Sigmoid colon (tissue), 7 donors: ENCODE measurements at places on chromosomes 5 and 9. TPM values are rescaled to one million over a fixed set of nuclear protein-coding genes. Genes with fewer than 3 reads are reported as not detected.

The NNT gene
- 69.6 TPM for total RNA-seq

- no peak for DNase-seq
- H3K27ac ChIP-seq, result no peak overlapping the region
- no peaks in the 10 kb centered on the region for H3K36me3 ChIP-seq
- no peak overlapping the region for H3K4me3 ChIP-seq
Measured at GRCh38 chr5:173689737-173690360, 73.4 kb upstream of the BOD1 start.

The TMEM203 gene
- total RNA-seq, result 33.2 TPM

The IL5 gene
- not detected for total RNA-seq

DNA sequence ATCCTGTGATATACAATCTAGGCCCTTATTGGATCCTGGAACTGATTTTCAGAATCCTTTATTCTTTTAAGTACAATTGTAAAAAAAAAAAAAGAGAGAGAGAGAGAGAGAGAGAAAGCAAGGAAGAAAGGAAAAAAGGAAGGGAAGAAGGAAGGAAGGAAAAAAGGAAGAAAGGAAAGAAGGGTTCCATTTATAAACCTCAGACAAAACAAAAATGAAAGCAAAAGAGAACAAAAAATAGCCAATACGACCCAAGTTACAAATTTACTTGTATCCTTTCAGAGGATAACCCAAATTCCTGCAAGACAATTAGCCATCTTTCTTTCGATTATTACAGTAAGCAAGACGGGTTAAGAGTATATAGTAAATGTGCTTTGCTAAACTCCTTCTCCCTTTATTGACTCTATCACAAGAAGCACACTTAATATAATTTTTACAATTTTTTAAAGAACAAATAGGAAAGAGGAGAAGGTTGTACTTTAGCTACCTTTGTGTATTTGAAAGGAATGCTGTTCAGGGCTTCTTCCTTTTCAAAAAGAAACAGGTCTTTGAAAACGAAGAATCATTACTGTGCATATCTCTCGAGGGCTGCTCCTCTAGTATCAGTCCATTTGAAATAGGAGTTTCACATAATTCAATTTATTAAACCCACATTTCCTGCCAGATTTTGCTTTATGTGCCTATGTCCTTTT is 543.3 kb downstream of the RAB3C start:
- peak overlapping the region; percentile 73 for H3K27ac ChIP-seq
- H3K4me3 ChIP-seq, result peak overlapping the region; percentile 32
- H3K36me3 ChIP-seq, result no peaks in the 10 kb centered on the region
- H3K4me1 ChIP-seq, result peaks cover 55% of the 10 kb centered on the region

The FAM114A2 gene
- total RNA-seq, result 25.5 TPM
